NCI-H2029 (cell line): ENCODE measurements at places on chromosomes 13 and 19.

DNA sequence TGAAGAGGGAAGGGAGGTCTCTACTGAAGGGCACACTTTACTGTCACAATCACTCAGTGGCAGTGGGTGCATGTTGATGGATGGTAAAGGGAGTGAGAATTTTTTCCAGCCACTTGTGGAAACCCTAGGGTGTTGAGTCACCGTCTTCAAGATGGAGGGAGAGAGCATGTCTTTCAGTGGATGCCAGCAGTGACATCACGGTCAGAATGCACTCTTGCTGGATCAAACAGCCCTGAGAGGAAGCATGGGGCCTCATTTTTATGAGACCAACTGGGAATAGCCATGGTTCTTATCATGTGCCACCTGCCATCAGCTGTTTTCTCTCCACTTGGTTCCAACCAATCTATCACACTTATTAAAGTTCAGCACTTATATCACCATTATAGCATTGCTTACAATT, 182.5 kb downstream of the KCNRG start:
- DNase-seq, result no peak

DNA sequence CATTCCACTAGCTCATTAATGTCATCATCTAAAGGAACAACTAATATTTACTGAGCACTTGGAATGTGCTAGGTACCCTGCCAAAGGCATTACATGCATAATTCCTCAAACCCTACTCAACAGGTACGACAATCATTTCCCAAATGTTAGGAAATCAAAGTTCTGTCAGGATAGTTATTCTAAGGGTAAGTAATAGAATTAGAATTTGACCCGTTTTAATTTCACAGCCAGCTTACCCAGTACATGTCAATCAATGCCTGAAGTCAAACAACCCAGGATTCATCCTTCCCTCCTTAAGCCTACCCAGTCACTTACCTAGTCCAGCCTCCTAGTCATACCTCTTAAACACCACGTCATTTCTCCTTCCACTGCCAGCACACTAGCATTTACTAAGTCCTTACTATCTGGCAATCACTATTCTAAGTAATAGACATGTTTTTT, 2.4 kb downstream of the LNX2 start:
- no peak for DNase-seq

- no peak for DNase-seq
Observed at GRCh38 chr19:48194041-48194843, 23.8 kb downstream of the ZSWIM9 start.

DNA sequence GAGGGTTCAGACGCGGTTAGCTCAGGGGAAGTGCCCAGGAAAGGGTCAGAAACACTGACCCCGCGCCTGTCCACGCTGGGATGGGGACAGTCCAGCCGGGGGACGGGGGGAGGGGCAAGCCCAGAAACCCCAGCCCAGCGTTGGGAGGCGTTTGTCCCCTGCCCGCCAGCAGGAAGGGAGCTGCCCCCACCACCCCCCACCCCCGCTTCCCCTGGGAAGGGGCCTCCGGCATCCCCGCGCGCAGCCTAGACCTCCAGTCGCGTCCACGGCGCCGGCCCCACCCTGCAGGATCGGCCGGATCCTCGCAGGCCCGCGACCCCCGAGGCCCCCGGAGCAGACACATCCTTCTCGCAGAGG, 277 bp downstream of the GIPC1 start:
- DNase-seq, result no peak

DNA sequence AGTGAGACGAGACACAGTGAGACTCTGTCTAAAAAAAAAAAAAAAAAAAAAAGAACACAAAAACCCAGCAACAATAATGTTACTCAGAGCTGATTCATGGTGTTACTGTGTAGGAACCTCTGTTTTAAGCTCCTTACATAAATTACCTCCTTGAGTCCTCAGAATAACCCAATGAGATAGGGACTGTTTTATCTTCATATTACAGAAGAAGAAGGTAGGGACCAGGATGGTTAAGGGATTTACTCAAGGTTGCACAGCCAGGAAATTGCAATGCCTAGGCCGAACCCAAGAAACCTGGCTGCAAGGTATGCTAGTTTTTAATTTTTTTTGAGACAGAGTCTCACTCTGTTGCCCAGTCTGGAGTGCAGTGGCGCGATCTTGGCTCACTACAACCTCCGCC, 1.5 kb upstream of the DAND5 start:
- no peak for DNase-seq

DNA sequence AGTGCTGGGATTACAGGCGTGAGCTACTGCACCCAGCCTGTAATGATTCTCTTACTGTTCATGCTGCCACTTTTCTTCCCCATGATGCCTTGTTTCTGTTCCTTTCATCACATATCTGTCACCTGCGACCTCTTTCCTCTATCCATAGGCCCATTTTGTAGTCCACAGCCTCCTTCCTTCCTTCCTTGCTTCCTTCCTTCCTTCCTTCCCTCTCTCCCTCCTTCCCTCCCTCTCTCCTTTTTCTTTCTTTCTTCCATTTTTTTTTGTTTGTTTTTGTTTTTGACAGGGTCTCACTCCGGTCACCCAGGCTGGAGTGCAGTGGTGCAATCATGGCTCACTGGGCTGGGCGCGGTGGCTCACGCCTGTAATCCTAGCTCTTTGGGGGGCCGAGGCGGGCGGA, 4.2 kb downstream of the GYS1 start:
- no peak for DNase-seq

DNA sequence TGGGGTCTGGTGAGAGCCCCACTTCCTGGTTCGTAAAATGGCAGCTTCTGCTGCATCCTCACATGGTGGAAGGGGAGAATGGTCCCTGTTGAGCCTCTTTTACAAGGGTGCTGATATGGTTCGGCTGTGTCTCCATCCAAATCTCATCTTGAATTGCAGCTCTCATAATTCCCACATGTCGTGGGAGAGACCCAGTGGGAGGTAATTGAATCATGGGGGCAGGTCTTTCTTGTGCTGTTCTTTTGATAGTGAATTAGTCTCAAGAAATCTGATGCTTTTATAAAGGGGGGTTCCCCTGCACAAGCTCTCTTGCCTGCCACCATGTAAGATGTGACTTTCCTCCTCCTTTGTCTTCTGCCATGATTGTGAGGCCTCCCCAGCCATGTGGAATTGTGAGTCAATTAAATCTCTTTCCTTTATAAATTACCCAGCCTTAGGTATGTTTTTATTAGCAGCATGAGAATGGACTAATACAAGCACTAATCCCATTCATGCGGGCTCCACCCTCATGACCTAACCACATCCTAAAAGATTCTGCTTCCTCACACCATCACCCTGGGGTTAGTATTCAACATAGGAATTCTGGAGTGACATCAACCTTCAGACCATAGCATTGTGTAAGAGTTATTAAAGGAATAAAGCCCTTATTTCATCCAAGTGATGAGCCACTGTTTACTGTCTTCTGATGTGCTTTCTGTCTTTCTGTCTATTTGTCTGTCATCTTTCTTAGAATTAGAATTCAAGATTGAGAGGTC, 159.0 kb upstream of the IRS2 start:
- no peak for DNase-seq

DNA sequence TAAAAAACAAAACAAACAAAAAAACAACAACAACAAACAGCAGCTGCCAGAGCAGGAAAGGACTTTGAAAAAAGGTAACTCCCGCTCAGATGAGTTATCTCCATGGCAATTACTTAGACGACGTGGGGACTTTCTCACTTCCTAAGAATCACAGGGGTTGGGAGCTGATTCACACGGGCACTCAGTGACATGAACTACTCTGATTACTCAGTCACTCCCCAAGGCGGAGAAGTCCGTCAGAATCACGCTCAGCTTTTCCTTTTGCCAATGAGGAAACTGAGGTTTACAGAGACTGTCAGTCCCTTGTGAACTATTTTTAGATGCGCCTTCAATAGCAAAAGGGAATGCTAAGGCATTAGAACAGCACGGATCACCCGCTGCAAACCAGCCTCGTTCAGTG, 32.3 kb upstream of the MATK start:
- DNase-seq, result no peak

- DNase-seq, result no peak
Observed at GRCh38 chr19:7456964-7457541, 31.8 kb downstream of the PEX11G start.

DNA sequence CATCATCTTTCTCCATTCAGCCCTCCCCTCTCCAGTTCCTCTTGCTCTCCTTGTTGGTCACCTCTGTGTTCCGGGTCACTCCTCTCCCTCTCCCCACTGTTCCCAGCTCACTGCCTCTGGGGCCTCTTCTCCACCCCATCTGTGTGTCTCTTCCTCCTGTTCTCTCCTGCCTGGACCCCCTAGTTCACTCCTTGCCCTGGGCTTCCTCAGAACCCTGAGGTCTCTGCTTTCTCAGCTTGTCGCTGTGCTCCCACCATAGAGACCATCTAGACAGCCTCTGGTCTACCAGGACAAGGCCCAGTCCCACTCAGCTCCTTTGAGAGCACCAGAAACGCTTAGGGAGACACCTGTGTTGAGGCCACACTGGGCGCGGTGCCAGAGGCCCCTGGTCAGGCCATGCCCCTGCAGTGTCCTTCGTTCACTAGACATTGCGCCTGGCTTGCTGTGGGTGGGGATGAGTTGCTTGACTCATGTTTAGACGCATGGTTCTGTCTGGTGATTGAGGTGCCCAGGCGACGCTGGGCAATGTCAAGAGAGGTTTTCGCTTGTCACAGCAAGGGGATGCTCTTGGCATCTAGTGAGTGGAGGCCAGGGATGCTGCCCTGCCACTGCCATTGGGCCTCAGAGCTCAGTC, 4.8 kb downstream of the LENG9 start:
- DNase-seq, result no peak

DNA sequence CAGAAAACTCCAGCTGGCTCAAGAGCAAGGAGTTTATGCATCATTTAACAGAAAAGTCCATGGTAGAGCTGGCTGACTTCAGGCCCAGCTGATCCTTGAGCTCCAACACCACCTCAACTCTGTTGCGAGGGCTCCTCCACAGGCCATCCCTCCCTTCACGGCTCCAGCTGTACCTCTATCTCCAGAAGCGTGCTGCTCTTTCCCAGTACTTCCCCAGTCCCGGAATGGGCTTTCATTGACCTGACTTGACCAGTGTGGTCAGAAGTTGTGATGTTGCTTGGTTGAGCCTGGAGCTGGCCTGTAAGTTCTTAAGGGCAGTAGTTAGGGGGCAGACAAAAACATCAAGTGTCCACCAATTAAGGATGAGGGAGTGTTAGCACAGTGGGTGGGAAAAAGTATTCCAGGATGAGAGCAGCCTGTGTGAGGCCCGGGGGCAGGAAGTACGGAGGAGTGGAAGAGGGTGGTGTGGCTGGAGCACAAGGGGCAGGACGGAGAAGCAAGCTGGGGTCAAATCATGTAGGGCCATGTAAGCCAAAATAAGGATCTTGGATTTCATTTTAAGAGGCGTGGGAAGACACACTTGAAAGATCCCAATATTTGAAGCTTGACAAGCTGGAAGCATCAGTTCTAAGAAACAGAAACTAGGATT, 24.0 kb downstream of the SKA3 start:
- DNase-seq, result no peak

DNA sequence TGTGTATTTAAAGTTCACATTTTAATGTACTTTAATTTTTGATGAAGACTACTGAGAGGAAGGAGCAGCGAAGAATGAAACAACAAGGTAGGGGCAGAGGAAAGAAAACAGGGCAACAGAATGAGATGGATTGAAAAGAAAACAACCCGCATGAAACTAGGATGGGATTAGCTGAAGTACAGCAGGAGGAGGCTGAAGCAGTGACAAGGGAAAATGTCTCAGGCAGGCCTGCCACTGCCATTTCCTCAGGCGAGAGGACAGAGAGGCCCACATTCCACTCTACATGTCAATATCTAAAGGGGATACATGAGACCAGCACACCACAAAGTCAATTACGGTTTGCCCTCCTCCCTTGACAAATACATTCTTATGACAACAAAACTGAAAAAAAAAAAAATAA, 1703.2 kb downstream of the EFNB2 start:
- DNase-seq, result no peak

GRCh38 chr13:44299152-44299943, 74.3 kb upstream of the SERP2 start:
- DNase-seq, result no peak

- no peak for DNase-seq
Observed at GRCh38 chr19:51546107-51546649, 14.7 kb upstream of the SIGLEC6 start.

DNA sequence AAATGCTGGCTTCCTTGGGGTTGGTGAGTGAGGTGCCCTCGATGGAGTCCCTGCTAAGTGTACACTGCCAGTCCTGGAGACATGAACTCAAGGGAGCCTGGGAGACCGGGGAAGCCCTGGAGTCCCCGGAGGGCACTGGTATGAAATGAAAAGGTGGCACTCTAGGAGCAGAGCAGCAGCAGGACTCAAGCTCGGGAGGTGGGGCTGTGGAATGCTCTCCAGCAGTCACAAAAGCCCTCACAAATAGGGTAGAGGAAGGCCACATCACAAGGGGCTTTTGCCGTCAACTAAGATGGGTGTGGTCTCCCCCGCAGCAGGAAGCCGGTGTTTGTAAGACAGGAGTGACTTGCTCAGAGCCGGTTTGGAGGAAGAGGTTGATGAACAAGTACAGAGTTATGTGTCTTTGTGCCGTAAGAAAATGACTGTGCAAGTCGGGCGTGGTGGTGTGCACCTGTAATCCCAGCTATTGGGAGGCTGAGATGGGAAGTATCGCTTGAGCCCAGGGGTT, 19.3 kb downstream of the CCNE1 start:
- no peak for DNase-seq

DNA sequence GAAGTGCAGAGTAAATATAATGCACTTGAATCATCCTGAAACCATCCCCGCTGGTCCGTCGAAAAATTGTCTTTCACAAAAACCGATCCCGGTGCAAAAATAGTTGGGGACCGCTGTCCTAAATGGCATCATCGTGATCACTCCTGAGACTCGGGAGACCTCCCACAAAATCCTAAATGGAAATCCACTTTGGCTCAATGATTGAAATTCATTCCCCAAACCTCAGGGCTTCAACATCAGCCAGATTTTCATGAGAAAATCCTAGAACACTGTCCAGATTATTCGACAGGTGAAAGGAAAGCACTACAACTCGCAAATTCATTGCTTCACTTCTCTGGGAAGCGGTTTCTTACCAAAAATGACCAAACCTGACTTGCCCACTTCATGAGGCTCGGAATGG, 335.3 kb upstream of the ZNF507 start:
- DNase-seq, result no peak

- no peak for DNase-seq
Observed at GRCh38 chr13:109840201-109840892, 54.0 kb upstream of the IRS2 start.

GRCh38 chr19:16593181-16593580, 21.0 kb upstream of the SLC35E1 start:
- no peak for DNase-seq

DNA sequence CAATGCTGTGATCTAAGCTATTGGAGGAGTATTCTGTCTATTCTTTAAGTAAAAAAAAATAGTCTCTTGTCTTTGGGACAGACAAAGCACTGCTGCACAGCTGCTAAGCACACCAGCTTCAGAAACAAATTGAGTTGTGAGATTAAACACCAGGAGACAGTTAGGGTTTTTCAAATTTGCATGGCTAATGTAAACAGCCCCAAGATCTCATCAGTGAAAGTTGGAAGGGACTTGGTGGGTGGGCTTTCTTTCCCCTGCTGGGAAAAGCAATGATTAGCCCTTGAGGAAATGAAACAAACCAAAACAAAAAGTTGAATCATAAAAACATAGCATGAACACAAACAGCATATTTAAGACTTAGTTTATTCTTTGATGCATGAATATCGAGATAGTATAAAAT, 143.6 kb upstream of the SLITRK1 start:
- no peak for DNase-seq
